SK-N-DZ (cell line): ENCODE measurements at places on chromosomes 2 and 18.
A peak's percentile ranks its signal among the peaks of the same experiment; 100 is the strongest.

- DNase-seq: peak; percentile 67
These were observed 381.3 kb upstream of the SPRED2 start for GRCh38 chr2:65813631-65814173.

- DNase-seq: no peak
These were observed 16.0 kb downstream of the PDCD1 start for GRCh38 chr2:241842620-241843211.

DNA sequence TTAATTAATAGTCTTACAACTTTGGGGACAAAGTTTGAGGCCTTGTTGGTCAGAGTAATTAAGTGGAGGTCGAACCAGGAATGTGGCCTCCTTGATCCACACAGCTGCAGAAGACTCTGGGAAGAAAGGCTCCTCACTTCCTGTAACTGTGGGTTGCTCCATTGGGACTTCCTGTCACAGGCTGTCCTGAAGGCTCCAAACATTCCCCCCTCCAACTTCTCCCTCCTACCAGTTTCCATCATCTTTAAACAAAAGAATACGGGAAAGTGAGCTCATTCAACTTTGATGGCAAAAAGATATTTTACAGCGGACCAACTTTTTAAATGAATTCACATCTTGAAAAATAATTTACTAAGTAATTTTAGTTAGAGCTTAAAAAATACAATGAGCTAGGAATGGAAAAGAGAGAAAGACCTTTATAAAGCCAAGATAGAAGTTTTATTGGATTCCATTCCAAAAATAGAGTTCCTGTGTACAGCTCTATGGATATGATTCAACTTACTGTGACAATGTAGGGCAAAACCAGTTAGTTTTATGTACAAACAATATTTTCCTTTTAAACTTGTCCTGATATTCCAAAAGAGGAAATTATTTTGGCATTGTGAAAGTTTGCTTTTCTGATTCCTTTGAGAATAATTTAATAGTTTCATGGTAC is 212.0 kb upstream of the NABP1 start:
- DNase-seq: no peak

DNA sequence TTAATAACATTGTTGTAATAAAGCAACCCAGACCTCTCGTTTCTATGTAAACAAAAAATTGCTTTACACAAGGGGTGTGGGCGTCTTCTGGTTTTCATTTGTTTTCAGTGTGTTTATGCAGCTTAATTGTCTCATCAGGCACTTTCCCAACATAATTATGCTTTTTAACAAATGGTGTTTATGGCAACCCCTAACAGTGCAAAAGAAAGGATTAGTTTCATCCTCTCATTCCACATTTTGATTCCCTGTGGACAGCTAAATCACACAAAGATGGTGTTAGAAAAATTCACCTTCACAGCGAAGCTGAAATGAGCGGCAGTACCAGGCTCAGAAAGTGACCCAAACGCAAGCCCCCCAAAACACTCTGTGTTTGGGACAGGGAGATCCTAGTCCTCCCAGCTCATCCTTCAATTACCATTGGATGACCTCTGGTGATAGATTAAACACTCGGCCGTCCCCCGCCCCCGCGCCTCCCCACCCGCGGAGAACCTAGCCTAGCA is 724 bp downstream of the FTCDNL1 start:
- no peak for DNase-seq

GRCh38 chr2:172969166-172969565 is 106.5 kb upstream of the MAP3K20 start:
- no peak for DNase-seq
